ENCODE measurements at places on chromosomes 4 and X. TPM values are rescaled to one million over a fixed set of nuclear protein-coding genes. Genes with fewer than 3 reads are reported as not detected.

PAGE2 gene
- total RNA-seq, result not detected

TRIM60 gene
- total RNA-seq, result not detected

RASGEF1B gene
- 3.3 TPM for total RNA-seq

GPC4 gene
- total RNA-seq, result 8.9 TPM

GUCY1A1 gene
- 82.5 TPM for total RNA-seq

TEX11 gene
- total RNA-seq, result not detected

FGA gene
- 0.46 TPM for total RNA-seq

NAT8L gene
- 1.00 TPM for total RNA-seq

GABRQ gene
- not detected for total RNA-seq

HOPX gene
- 23.7 TPM for total RNA-seq

HGFAC gene
- 1.9 TPM for total RNA-seq

CT45A3 gene
- total RNA-seq, result not detected

XK gene
- 9.0 TPM for total RNA-seq

KLHL5 gene
- 13.2 TPM for total RNA-seq

PDGFC gene
- total RNA-seq, result 14.9 TPM
